ENCODE measurements at places on chromosomes 1 and 21. TPM values are rescaled to one million over a fixed set of nuclear protein-coding genes. Genes with fewer than 3 reads are reported as not detected.
A peak's percentile ranks its signal among the peaks of the same experiment; 100 is the strongest.

DNA sequence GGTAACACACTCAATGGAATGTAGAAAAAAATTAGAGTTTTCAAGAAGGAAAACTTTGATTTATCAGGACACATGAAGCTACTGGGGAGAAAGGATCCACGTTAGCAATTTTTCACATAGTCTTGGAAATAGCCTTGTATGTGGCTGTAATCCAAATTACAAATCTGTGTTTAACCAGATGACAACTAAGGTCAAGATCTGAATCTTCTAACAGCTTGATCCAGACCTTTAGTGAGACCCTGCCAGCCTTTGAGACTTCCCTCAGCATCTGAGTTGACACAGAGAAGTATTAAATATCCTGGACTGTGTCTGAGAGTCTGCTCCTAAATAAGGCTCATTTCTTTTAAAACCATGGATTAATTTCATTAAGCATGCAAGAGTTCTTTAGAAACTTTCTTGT, 135.9 kb upstream of the KCNK2 start:
- no peaks in the 10 kb centered on the region for H3K27me3 ChIP-seq
- no peak for DNase-seq
- no peak overlapping the region for H3K27ac ChIP-seq
- H3K36me3 ChIP-seq: no peaks in the 10 kb centered on the region

DNA sequence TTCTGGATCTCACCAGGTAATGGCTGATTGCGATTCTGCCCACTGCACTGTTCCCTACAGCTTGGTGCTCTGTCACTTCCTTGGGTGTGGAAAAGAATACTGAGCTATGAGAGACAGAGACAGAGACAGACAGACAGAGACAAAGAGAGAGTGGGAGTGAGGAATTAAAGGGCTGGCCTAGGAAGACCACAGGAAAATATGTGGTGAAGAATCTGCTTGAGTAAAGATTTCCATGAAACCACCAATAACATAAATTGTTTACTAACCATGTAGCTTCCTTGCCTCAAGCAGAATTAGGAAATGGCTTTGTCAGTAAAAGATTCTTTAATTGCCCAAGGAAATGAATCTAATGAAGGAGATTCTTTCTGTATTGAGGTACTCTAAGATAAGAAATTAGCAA, 54.4 kb downstream of the MPZL1 start:
- no peaks in the 10 kb centered on the region for H3K4me1 ChIP-seq
- no peak overlapping the region for H3K27ac ChIP-seq

- H3K36me3 ChIP-seq: no peaks in the 10 kb centered on the region
- H3K27me3 ChIP-seq: no peaks in the 10 kb centered on the region
These were observed 1.6 kb downstream of the B3GALT2 start for GRCh38 chr1:193184776-193185175.

DNA sequence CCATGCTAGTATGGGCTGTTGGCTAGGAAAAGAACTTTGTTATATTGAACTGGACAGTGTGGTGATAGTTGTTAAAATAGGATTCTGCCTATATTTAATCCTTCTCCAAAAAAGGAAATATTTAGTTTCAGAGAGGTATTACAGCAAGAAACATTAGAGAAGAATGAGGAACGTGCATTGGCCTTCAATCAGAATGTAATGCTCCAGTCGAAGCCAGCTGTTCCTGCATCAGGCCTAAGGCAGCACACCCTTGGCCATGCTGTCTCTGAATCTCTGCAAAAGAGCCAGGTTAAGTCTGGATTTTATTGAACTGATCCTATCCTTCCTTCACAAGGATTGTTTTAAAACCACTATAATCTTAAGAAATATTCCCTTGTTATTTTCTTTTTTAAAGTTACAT, 35.3 kb upstream of the RALGPS2 start:
- no peaks in the 10 kb centered on the region for H3K27me3 ChIP-seq
- no peaks in the 10 kb centered on the region for H3K4me1 ChIP-seq
- no peaks in the 10 kb centered on the region for H3K36me3 ChIP-seq
- no peak overlapping the region for H3K27ac ChIP-seq

- H3K4me1 ChIP-seq: peaks cover 5% of the 10 kb centered on the region
- H3K27ac ChIP-seq: no peak overlapping the region
- DNase-seq: no peak
- no peak overlapping the region for H3K4me3 ChIP-seq
- H3K27me3 ChIP-seq: no peaks in the 10 kb centered on the region
These were observed 924 bp downstream of the TMEM240 start for GRCh38 chr1:1539310-1540089.

- no peak for DNase-seq
- H3K27me3 ChIP-seq: no peaks in the 10 kb centered on the region
- H3K36me3 ChIP-seq: peaks cover 55% of the 10 kb centered on the region
- no peaks in the 10 kb centered on the region for H3K4me1 ChIP-seq
- H3K27ac ChIP-seq: no peak overlapping the region
These were observed 9.9 kb downstream of the TOR3A start for GRCh38 chr1:179091691-179092165.

GRCh38 chr1:10324627-10325026, 74.2 kb upstream of the PGD start:
- no peak overlapping the region for H3K4me3 ChIP-seq
- DNase-seq: peak; percentile 40
- no peaks in the 10 kb centered on the region for H3K27me3 ChIP-seq
- H3K27ac ChIP-seq: peak overlapping the region; percentile 53
- H3K4me1 ChIP-seq: no peaks in the 10 kb centered on the region
- no peaks in the 10 kb centered on the region for H3K36me3 ChIP-seq

GRCh38 chr21:32312326-32312725, 13.7 kb downstream of the MRAP start:
- no peak for DNase-seq
- H3K4me1 ChIP-seq: no peaks in the 10 kb centered on the region
- H3K27me3 ChIP-seq: no peaks in the 10 kb centered on the region
- H3K4me3 ChIP-seq: no peak overlapping the region
- peaks cover 26% of the 10 kb centered on the region for H3K36me3 ChIP-seq

DNA sequence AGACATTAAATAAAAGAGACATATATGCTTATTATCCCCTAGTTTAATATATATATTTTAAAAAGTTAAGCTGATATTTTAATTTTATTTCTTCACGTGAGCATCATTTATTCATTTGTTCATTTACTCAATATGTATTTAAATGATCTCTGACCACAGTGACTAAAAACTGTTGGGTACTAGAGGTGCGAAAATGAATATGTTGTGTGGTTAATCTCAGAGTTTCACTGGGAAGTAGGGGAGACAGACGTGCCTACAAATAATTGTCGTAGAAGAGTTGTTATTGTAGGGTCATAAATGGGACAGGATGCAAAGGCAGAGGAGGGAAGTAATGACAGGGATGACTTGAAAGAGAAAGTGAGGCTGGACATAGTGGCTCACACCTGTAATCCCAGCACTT, 213.0 kb upstream of the CACYBP start:
- H3K36me3 ChIP-seq: no peaks in the 10 kb centered on the region
- no peaks in the 10 kb centered on the region for H3K4me1 ChIP-seq
- no peak overlapping the region for H3K27ac ChIP-seq
- H3K4me3 ChIP-seq: no peak overlapping the region
- DNase-seq: no peak

DNA sequence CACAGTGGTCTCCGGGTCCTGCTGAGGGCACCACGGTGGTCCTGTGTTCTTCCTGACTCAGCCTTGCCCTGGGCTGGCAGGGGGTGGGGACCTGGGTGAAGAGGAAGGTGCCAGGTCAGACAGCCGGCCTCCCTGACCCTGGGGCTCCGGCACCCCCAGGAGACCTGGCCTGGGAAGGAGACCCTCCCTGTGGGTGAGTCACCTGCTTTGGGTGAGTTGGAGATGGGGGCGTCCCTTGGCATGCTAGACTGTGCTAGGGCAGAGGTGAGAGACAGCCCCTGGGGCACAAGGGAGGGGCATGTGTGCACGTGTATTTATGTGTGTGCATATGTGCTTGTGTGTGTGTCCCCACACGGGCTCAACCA, 23.4 kb downstream of the SPSB1 start:
- H3K36me3 ChIP-seq: no peaks in the 10 kb centered on the region
- peaks cover 11% of the 10 kb centered on the region for H3K4me1 ChIP-seq
- H3K4me3 ChIP-seq: no peak overlapping the region
- H3K27me3 ChIP-seq: no peaks in the 10 kb centered on the region

DNA sequence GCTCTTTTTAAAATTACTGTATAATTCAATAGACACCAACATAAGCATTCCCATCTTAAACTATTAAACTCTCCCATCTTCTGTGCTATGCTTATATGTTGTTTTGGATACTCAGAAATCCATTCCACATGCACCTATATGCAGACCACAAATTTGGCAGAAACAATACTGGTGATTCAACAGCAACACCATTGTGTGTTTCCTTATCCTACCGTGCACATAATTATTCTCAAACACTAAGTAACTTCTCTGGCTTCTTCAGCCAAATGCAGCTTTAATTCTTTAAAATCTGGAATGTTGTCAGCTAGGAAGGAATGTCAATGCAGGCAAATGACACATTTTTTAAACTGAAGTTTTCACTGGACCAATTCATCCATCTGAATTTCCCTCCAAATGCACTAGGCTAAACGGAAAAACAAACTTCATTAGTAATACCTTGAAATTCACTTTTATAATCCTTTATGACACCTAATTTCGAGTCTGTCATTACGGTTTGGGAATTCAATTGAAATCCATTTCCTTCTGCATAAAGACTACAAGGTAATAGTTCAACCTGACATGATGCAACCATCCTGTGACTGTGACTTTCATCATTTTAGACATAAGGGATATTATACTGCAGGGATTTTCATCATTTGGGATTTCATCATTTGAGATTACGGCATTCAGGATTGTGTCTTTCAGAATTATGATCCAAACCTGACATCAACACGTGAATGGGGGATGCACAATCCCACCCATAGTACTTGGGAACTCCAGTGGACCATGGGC, 308.5 kb downstream of the LTN1 start:
- H3K27ac ChIP-seq: no peak overlapping the region
- H3K4me1 ChIP-seq: no peaks in the 10 kb centered on the region
- H3K4me3 ChIP-seq: no peak overlapping the region
- H3K27me3 ChIP-seq: no peaks in the 10 kb centered on the region
- no peak for DNase-seq

DNA sequence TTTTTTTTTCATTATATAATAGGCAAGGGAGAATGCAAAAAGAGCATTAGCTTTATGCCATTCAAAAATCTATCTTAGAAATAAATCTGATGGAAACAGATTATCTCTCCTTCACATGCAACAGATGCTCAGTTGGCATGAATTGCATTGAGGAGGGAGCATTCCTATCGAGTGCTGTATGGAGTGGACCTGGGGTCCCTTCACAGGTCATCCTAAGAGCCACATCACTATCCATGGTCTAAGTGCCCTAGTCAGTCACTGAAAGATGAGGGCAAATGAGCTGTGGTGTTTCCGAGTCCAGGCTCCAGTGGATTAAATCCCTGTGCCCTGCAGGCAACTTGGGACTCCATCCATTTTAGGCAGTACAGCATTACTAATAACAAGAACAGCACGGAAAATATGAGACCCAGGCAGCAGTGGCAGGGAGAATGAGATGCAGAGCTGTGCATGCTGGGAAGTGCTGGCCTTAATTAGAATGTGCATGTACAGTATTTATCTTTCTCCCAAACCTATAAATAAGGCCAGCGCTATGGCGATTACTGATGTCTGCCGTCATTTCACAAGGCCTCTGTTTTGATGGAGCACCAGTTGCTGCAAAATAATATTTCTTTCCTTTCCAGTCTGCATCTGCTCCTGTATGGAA, 512.3 kb upstream of the PLXNA2 start:
- DNase-seq: no peak
- no peaks in the 10 kb centered on the region for H3K4me1 ChIP-seq
- H3K4me3 ChIP-seq: no peak overlapping the region
- no peaks in the 10 kb centered on the region for H3K27me3 ChIP-seq
- no peak overlapping the region for H3K27ac ChIP-seq
- H3K36me3 ChIP-seq: no peaks in the 10 kb centered on the region

- no peaks in the 10 kb centered on the region for H3K4me1 ChIP-seq
- DNase-seq: no peak
- no peaks in the 10 kb centered on the region for H3K27me3 ChIP-seq
- no peak overlapping the region for H3K4me3 ChIP-seq
- H3K36me3 ChIP-seq: no peaks in the 10 kb centered on the region
- no peak overlapping the region for H3K27ac ChIP-seq
These were observed 18.9 kb upstream of the COL6A1 start for GRCh38 chr21:45962531-45963231.

GRCh38 chr1:1347663-1348419, 1.4 kb downstream of the DVL1 start:
- no peaks in the 10 kb centered on the region for H3K27me3 ChIP-seq
- peaks cover 14% of the 10 kb centered on the region for H3K4me1 ChIP-seq
- peak overlapping the region; percentile 41 for H3K27ac ChIP-seq
- no peaks in the 10 kb centered on the region for H3K36me3 ChIP-seq
- DNase-seq: no peak

GRCh38 chr1:37621326-37621870, 13.3 kb downstream of the RSPO1 start:
- H3K4me3 ChIP-seq: no peak overlapping the region
- no peak for DNase-seq
- peaks cover 19% of the 10 kb centered on the region for H3K27me3 ChIP-seq

- no peak overlapping the region for H3K27ac ChIP-seq
- no peak overlapping the region for H3K4me3 ChIP-seq
- no peaks in the 10 kb centered on the region for H3K36me3 ChIP-seq
- H3K27me3 ChIP-seq: no peaks in the 10 kb centered on the region
These were observed 8.2 kb downstream of the UQCRHL start for GRCh38 chr1:15799004-15799867.

- no peak for DNase-seq
- no peaks in the 10 kb centered on the region for H3K36me3 ChIP-seq
- peaks cover 25% of the 10 kb centered on the region for H3K4me1 ChIP-seq
- no peaks in the 10 kb centered on the region for H3K27me3 ChIP-seq
- H3K4me3 ChIP-seq: no peak overlapping the region
These were observed 18.0 kb upstream of the ID3 start for GRCh38 chr1:23577056-23578004.

DNA sequence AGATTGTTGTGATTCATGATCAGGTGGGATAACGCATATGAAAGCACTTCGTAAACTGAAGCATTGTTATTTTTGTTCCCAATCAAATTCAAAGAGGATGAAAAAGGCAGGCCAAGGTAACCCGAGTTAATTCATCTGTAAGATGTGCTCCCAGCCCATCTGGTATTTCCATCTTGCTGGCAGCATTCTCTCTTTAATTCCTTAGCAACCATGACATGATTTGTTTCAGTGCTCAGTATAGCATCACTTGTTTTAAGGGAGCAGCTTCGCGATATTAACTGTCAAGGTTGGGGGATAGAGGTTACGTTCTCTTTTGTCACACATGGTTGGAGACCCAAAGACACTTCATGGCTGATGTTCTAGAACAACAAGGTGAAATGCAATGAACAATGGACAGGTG, 6.4 kb downstream of the TSPAN2 start:
- no peaks in the 10 kb centered on the region for H3K27me3 ChIP-seq
- no peak overlapping the region for H3K27ac ChIP-seq
- no peak for DNase-seq
- no peaks in the 10 kb centered on the region for H3K36me3 ChIP-seq

- H3K27ac ChIP-seq: no peak overlapping the region
- no peak for DNase-seq
- H3K4me3 ChIP-seq: no peak overlapping the region
These were observed 4.0 kb upstream of the HSD3B2 start for GRCh38 chr1:119410961-119411360.

AGMAT gene
- 6.1 TPM for polyA plus RNA-seq

PRR9 gene
- polyA plus RNA-seq: not detected

LCE1B gene
- polyA plus RNA-seq: not detected

OPRD1 gene
- polyA plus RNA-seq: not detected

RGS8 gene
- not detected for polyA plus RNA-seq

HLX gene
- not detected for polyA plus RNA-seq

S100A1 gene
- polyA plus RNA-seq: not detected

ANGPTL3 gene
- polyA plus RNA-seq: not detected

Data from CD4-positive, alpha-beta memory T cell (primary cell).